Right cardiac atrium (tissue), 5 donors: ENCODE measurements at places on chromosomes 7 and 10. TPM values are rescaled to one million over a fixed set of nuclear protein-coding genes. Genes with fewer than 3 reads are reported as not detected.

GRCh38 chr7:148211740-148212151 lies 378.8 kb upstream of the C7orf33 start:
- DNase-seq, result no peak

- DNase-seq, result peak; percentile 77
Measured at GRCh38 chr10:71817831-71818655, 33.0 kb downstream of the PSAP start.

DNA sequence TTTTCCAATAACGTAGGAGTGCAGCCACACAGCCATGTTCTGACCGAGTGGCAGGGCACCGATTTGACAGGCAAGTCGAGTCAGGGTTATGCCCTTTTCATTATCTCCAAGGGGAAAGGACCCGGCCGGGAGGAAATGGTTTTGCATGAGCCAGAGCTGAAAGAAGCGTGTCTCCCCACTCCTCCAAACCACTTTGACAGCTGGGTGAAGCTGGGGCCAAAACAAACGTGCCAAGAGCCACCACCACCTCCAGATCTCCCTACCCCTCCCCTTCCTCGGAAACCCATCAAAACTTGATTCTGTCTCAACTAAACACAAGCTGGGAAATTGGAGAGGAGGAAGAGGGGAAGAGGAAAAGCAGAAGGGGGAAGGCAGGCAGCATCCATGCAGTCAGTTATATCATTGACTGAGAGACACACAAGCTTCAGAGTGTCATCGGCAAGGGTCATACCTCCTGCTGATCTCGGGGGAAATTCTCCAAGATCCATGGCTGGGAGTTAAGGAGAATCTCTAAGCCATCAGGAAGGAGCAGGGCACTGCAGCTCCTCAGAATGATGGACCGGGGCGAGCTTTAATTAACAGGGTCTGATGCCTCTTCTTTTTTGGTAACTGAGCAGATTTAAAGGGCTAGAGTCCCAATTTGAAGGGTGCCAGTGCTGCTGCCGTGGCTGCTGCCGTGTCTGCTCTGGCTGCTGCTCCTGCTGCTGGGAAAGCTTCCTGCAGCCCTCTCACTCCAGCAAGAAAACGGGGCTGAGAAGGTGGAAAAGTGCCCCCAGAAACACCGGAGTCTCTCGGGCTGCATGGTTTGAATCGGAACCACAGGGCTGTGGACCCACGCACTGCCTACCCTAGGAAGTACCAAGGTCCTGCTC lies 34.7 kb upstream of the CALN1 start:
- no peak for DNase-seq

GRCh38 chr7:66627881-66628360 lies 760 bp upstream of the KCTD7 start:
- DNase-seq, result peak; percentile 60

DNA sequence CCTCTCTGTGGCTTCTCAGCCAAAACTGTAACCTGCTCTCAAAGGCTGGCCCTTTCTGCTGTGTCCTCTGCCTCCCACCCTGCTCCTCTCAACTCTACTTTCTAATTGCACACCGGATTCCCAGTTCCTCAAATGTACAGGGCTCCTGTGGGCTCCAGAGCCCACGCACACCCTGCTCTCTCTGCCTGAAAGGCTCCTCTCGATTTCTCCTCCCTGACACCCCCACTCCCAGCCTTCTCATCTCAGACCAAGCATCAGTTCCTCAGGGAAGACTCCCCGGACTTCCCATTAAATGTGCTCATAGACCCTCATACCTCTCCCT lies 111.7 kb upstream of the STEAP1B start:
- DNase-seq, result no peak

GRCh38 chr10:75379212-75379724 lies 22.3 kb downstream of the ZNF503 start:
- DNase-seq, result no peak

DNA sequence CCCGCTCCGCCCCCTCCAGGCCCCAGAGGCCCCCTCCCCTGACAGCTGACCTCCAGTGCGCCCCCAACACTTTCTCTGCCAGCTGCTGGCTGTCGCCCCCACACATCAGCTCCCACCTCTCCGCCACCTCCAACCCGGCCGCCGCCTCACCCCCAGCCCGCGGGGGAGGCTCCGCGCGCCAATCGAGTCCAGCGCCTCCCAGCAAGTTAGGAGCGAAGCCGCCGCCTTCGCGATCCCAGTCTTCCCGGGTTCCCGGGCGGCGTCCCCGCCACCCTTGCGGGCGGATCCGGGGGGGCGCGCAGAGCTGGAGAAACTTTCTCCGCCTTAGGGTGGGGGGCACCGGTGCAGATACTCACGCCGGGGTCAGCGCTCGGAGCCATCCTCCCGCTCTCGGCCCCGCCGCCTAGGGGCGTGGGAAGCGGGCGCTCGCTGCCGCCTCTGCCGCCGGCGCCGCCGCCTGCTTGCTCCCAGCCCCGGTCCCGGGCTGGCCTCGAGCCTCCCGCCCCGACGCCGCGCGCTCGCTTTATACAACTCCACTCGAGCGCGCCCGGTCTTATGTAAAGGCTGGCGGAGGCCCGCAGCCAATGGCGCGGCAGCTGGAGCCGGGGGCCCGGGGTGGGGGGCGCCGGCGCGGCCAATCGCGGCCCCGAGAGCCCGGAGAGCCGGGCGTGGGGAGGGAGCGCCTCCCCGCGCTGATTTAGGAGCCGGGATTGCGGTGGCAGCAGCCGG lies at the start of gene CRTAC1:
Gene CRTAC1 (minus strand): TSS at position 529 of the 729 bp plus-strand sequence. CDS start 149 bp downstream, at position 380.
- DNase-seq, result peak; percentile 90

DNA sequence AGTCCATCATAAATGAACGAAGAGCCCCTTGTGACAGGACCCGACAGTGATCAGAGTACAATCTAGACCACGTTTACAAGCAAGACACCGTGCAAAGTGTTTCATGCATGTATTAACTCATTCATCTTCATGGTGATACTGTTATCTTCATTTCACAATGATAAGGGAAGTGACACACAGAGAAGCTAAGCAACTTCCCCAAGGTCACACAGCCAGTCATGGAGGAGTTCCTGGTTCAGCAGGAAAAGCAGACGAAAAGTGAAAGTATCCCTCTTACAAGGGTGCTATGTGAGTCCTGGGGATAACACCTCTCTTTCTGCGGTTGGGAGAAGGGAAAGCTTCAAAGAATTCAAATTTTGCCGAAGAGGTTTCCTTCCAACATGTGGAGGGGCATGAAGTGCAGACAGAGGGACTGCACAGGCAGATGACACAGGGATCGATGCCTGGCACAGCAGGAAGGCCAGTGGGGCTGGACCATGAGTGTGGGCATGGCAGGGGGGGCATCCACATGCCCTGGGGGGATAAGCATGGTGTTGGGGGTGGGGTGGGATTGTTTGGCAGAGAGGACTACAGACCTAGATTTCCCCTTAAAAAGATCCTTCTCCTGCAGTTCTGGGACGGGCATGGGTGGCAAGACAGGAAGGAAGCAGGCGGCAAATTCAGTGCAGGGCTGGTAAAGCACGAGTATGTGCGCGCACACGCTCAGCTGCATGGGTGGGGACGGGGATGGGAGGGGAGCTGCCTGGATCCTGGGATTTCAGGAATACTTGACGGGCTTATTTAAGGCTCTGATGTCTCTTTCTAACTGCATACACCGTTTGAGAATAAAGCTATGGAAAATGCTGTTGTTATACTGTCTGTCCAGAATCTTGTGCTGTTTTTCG lies 33.5 kb upstream of the DDC start:
- no peak for DNase-seq

DNA sequence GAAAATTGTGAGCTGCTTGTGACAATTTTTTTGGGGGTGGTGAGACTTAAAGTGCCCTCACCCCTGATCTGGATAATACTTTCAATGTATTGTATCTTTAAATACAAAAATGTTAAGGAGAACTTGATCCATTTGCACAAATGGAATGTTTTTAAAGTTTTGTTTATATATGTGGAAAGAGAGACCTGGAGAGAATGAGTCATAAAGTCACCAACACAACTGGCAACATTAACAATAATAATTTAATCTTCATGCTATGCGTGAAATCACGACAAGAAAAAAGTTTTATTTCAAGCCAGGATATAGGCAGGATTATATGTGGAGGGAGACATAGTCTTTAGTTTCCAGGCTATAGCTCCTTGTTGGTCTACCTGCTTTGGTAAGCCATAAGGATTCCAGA lies 537.5 kb downstream of the GPAM start:
- no peak for DNase-seq

DNA sequence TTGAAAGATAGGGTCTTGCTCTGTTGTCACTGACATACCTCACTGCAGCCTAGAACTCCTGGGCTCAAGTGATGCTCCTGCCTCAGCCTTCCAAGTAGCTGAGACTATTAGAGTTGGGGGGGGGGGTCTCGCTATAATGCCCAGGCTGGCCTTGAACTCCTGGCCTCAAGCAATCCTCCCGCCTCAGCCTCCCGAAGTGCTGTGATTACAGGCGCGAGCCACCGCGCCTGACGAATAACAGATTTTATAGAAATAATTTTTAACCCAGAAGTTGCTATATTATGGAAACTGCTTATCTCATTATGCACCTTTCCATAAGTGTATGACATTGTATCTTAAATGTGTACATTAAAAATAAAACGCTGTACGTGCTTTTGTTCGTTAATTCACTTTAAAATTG lies 846 bp downstream of the ANKRD26 start:
- no peak for DNase-seq

- no peak for DNase-seq
Measured at GRCh38 chr10:58180666-58181065, 87.0 kb downstream of the IPMK start.

GRCh38 chr10:23095966-23096801 lies 805 bp downstream of the MSRB2 start:
- DNase-seq, result peak; percentile 78

DNA sequence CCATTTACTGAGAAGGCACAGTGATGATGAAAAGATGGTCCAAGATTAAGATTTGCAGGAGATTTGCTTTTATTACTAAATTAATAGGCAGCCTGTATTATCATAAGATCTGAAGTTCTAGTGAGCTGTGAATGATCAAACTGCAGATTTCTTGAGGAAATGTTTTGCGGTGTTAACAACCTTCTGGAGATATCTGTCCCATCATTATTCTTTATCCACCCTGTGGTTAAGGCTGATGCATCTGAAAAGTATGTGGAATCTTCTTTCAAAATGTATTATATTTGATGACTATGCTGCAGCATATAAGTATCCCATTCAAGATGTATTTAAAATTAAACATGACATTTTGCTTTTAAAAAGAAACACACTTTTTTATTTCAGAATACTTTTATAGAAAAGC lies 150.3 kb downstream of the POLR1F start:
- no peak for DNase-seq

DNA sequence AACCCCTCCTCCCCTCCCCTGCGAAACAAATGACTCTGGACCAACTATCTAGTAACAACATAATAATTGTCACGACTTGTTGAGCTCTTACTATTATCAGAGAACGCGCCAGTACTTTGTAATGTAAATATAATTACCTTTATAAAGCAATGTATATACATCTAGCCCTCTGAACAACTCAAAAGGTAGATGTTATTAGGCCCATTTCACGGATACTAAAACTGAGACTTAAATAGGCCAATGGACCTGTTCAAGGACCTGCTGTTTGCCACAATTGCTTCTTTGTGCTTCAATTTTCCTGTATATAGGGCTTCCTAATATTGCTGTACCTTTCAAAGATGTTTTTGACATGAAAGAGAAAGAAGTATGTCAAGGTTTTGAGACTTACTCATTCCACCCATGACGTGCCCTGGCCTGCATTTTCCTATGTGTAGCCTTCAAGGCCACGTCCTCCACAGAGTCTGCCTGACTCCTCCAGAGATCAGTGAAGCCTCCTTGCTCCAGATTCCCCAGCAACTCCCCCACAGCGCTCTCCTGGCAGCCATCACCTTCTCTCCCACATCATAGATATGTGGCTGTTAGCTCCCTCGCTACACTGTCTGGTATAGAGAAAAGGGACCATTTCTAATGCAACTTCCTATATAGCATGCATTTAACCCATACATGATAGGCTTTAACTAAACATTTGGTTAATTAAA lies 156.6 kb downstream of the SKIDA1 start:
- no peak for DNase-seq

DNA sequence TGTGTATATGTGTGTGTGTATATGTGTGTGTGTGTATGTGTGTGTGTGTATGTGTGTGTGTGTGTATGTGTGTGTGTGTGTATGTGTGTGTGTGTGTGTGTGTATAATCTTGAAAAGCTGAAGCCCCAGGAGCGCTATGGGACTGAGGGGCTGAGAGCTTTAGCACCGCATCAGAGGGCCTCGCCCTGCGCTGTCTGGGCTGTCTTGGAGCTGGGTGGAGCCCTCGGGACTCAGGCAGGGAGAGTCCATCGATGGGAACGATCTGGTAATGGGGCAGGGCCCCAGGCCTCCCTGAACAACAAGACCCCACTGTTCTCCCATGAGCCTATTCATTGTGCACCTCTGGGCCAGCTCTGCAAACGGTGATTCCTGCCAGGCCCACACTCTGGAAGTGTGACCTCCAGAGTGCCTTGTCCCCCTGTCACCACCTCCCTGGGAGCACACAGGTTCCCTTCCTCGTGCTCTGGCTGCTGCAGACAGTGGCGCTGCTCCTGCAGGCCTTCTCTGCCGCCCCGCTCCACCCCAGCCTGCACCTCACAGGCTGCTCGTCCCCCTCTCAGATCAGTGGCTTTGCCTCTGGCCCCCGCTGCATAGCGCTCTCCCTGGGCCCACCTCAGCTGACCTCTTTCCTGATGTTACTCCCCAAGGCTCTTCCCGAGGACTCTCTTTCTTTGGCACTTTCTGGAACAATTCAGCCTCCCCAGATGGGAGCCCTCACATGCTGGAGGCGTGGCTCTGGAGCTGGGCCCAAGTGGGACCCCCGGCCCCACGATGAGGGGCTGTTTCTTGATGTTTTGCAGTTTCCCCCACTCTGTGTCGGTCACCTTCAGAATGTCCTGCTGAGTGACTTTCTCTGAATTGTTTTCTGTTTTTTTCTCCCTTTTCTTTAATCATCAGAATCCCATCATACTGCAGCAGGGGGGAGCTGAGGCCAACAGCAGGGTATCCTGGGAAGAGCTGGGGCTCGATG lies 542.2 kb upstream of the FOXK1 start:
- DNase-seq, result no peak

DNA sequence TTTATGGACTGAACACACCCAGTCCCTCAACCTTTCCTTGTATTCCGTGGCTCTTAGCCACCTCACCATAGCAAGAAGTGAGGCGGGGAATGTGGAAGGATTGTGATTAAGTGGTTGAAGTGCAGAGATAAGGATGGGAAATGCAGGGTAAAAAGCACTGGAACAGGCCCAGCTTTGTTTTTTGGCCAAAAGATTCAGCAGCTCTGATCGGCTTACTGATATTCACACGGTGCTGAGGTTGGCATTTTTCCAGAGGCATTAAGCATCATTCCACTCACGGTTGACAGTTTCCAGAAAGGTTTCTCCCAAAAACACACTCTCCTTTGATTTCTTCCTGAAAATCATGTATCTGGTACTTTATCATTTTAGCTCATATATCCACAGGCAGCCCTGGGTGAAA lies 544.2 kb downstream of the CNTNAP2 start:
- DNase-seq, result no peak

GRCh38 chr10:69847458-69847857 lies 45.8 kb downstream of the COL13A1 start:
- DNase-seq, result no peak

GRCh38 chr7:5615190-5616070 lies 166.0 kb downstream of the RNF216 start:
- no peak for DNase-seq

The IL2RA gene
- polyA plus RNA-seq, result 0.18 TPM

The WNT8B gene
- not detected for polyA plus RNA-seq

The IFIT1 gene
- 35.9 TPM for polyA plus RNA-seq

The RNF32 gene
- polyA plus RNA-seq, result 0.48 TPM

The TEX47 gene
- not detected for polyA plus RNA-seq

The UPK3B gene
- 0.23 TPM for polyA plus RNA-seq

The FOXL3 gene
- polyA plus RNA-seq, result not detected

The ZP3 gene
- 0.77 TPM for polyA plus RNA-seq

The HABP2 gene
- 0.07 TPM for polyA plus RNA-seq

The CALN1 gene
- not detected for polyA plus RNA-seq

The MUC12 gene
- 0.63 TPM for polyA plus RNA-seq

The CASTOR2 gene
- polyA plus RNA-seq, result 24.9 TPM

The LLCFC1 gene
- not detected for polyA plus RNA-seq
